KBM-7 (cell line): ENCODE measurements at places on chromosomes 13 and 19.

GRCh38 chr13:20492641-20493040, 33.0 kb downstream of the CRYL1 start:
- DNase-seq = no peak

- DNase-seq = peak; percentile 92
Observed at GRCh38 chr13:46339035-46339666, 47.9 kb downstream of the RUBCNL start.

DNA sequence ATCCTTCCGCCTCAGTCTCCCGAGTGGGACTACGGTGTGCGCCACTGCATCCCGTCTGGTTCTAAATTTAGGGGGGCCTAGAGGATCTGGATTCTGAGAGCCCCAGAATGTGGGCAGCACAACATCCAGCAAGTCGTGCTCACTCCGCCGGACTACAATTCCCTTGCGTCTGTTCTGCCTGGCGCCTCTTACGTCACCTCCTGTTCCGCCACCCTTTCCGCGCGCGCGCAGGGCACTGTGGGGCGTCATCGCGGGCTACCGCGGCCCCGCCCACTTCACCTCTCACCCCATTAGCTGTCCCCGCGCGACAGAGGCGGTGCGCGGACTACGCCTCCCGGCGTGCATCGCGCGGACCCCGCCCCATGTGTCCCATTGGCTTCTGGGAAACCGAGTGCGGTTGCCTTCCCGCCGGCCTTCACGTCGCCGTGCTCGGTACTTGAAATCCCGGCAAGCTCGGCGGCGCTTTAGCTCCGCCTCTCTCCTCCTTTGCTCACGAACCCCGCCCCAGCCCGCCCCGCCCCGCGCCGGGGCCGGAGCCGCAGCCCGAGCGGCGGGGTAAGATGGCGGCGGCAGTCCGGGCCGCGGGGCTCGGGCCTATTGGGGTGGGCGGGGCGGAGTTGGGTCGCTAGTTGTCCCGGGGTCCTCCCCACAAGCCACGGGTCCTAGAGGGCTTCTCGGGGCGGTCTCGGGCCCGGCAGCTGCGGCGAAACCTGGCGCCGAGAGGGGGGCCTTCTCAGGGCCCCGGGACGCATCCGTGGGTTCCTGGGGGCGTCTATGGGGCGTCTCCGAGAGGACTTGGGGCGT, at the start of gene SCAF1:
SCAF1 (plus strand) TSS at position 522 of the 804 bp plus-strand sequence. CDS start 2,818 bp downstream, outside the sequence.
- DNase-seq = peak; percentile 100

DNA sequence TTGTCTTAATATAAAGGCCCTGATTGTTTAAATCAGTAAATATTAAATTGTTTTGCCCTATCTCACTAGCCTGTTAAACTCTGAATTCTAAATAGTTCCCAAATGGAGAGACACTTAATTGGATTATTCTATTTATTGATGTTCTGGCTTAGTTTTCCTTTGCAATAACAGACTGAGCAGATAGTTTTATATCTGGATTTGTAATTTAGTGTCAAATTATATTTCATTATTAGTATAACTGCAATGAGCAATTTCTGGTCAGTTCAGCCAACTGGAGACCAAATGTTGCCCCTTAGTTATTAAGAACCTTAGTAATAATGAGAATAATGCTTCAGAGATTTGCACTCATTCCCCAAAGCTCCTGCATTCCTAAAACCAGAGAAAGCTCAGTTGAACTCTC, 10.1 kb downstream of the FAM124A start:
- no peak for DNase-seq

DNA sequence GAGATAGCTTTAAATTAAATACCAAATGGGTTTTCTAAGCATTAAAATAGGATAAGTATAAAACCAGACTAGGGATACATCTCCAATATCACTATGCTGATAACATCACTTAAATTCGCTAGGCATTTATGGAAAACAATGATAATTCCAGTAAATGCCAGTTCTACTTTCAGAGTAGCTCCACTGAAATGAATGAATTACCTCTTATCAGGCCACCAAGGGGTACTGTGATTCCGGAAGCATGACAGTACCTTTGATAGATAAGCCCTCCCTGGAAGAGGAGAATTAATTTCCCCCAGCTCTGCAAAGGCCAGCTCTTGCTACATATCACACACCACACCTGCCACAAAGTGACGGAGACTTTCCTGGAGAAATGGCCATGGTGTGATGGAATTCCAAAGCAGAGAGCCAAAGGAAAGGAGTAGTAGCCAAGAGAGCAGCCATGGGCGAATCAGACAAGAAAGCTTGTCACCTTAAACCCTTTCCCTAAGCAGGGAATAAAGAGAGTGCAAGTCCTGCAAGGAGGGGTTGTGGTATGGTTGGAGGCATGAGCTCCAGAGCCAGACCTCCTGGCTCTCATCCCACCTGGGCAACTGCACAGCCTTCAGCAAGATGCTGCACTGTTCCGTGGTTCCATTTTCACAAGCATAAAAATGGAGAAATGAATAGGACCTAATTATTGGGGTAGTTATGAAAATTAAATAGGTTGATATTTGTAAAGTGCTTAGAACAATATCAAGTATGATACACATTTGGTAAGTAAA, 423.1 kb downstream of the FGF14 start:
- no peak for DNase-seq

DNA sequence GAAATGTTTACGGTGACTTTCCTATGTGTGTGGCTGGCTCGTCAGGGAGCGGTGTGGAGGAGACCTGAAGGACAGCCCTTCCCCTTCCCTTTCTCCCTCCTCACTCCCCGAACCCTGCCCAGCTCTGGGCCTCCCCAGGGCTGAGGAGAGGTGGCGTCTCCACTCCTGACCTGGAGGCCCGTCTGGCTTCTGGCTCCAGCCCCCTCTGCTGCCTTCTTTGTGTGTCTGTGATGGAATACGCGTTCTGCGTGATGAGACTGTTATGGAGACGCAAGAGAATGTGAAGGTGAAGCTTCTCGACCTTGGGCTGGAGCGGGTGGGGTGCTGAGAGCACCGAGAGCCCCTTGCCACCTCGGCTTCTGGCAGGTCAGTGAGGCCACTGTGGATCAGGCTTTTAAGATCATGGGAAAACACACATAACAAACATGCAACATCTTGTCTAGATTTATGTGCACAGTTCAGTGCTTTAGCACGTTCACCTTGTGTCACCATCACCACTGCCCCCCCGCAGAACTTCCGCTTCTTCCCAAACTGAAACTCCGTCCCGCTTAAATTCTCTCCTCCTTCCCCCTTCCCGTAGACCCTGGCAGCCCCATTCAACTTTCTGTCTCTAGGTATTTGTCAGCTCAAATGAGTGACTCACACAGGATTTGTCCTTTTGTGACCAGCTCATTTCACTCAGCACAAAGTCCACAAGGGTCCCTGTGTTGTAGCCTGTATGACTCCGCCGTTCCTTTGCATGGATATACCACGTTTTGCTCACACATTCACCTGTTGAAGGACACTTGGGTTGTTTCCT, 24.7 kb downstream of the ATP11A start:
- no peak for DNase-seq

GRCh38 chr19:39412867-39413271, 400 bp downstream of the PLEKHG2 start:
- DNase-seq = no peak

GRCh38 chr13:50941146-50941545, 31.6 kb downstream of the RNASEH2B start:
- DNase-seq = no peak

DNA sequence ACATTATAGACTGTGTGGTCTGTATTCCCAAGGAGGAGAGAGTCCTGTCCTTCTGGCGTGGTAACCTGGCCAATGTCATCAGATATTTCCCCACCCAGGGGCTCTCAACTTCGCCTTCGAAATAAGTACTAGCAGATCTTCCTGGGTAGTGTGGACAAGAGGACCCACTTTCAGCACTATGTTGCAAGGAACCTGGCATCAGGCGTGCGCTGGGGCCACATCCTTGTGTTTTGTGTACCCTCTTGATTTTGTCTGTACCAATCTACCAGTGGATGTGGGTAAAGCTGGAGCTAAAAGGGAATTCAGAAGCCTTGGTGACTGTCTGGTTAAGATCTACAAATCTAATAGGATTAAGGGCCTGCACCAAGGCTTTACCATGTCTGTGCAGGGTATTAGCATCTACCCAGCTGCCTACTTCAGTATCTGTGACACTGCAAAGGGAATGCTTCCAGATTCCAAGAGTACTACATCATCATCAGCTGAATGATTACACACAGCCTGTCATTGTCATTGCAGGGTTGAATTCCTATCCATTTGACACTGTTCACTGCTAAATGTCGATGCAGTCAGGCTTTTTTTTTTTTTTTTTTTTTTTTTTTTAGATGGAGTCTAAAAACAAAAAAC, 148.0 kb downstream of the PRR20E start:
- no peak for DNase-seq

- no peak for DNase-seq
Observed at GRCh38 chr13:27131906-27132305, 39.7 kb downstream of the USP12 start.

GRCh38 chr19:13844130-13844631, 32.8 kb upstream of the NANOS3 start:
- DNase-seq = no peak

GRCh38 chr13:73158851-73159250, 100.0 kb downstream of the KLF5 start:
- DNase-seq = no peak

- DNase-seq = no peak
Observed at GRCh38 chr13:98327371-98328270, 150.6 kb upstream of the RNF113B start.

GRCh38 chr13:45545686-45546409, 69.7 kb downstream of the ERICH6B start:
- DNase-seq = no peak

- no peak for DNase-seq
Observed at GRCh38 chr19:43447655-43448054, 17.8 kb downstream of the LYPD3 start.

DNA sequence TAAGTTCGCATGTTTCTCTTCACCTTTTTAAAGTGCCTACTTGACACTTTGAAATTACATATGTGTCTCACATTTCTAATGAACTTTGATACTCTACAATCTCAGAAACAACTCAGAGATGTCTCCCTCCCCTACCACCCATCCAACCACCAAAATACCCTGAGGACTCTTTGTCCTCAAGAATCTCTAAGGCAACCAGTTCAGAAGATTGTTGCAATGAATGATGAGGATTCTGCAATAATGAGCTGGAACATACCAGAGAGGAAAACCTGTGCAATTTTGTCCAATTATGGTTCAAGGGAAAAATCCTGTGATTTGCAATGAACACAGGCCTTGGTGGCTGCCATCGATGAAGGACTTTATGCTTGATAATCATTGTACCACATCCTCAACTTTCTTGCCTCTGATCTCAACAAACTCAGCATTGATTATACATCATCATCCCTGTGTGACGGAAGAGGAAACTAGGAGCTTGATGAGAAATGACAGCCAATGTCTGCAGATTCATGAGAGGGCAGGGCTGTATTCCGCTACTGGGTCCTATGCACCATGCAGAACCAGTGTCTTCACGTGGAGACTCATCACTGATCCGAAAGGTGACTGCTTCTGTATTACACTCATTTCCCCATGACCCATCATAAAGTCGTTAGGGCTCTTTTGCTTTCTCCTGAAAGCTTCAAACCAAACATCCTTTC, 1.1 kb downstream of the FPR1 start:
- DNase-seq = no peak

DNA sequence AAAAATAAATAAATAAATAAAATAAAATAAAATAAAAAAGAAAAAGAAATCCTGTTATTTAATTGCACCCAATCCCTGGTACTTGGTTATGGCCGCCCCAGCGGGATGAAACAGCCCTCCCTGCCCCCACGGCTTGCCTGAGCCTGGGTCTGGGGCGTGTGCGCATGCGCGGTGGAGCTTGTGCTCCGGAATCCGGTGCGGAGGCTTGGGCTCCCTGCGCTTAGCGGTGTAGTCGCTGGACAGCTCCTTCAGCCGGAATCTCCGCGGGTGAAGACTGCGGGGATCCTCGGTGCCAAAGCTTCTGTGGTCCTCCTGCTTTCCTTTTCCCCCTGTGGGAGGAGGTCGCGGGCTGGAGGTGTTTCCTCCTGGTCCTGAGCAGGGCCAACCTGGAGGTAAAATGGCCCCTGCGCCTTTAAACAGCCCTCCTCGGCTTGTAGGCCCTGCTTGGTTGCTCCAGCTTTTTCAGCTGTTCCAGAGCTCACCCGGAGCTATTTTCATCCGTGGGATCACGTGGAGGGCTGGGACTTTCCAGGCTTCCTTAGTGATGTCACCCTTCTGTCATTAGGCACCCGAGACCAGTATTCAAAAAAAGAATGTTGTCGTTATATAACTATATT, at the start of gene PLA2G4C:
PLA2G4C (minus strand) TSS at position 468 of the 617 bp plus-strand sequence. CDS start 4,288 bp downstream, outside the sequence.
- peak; percentile 84 for DNase-seq

DNA sequence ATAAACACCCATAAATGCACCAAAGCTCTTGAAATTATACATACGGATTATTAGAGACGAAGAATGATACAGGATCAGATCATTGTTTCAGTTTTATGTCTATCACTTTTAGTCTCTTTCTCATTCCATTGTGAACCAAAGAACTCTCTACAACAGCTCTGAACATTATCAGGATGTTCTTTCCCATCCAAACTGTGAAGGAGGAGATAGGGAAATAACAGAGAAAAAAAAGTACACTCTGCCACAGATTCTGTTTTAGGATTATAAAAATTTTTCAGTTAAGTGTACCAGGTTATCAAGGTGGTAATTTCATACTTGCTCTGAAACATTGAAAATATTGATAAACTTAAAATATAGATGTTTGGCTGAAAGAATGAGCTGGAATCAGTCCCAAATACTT, 270.9 kb downstream of the MZT1 start:
- DNase-seq = no peak

- DNase-seq = no peak
Observed at GRCh38 chr13:46830405-46831005, 33.5 kb upstream of the ESD start.

GRCh38 chr19:19399733-19400433, 5.6 kb upstream of the GATAD2A start:
- no peak for DNase-seq

- DNase-seq = no peak
Observed at GRCh38 chr13:31029102-31029501, 96.6 kb downstream of the TEX26 start.

DNA sequence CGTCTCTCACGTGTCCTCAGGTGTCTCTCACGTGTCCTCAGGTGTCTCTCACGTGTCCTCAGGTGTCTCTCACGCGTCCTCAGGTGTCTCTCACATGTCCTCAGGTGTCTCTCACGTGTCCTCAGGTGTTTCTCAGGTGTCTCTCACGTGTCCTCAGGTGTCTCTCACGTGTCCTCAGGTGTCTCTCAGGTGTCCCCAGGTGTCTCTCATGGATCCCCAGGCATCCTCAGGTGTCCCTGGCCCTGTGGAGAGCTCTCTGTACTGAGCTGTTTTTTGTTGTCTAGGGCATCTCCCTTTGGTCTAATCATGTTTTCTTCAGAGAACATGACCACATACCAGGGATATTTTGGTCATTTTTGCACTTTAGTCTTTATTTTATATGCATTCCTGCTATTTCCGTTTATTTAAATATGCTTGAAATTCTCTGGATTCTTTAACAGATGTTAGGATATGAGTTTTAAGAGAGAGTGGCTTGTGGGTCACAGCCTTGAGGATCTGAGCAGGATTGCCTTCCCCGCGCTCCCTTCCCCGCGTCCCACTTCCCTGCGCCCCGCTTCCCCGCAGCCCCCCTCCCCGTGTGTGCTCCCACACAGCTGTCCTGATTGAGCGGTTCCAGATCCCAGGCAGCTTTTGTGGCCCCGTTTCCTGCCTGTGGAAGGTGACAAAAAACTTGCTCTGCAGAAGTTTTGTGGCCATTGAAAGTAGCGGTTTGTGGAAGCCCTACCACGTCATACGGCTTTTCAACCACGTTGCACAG, 31.9 kb downstream of the ATP4B start:
- peak; percentile 15 for DNase-seq

- no peak for DNase-seq
Observed at GRCh38 chr13:113771709-113772331, 12.8 kb downstream of the TMEM255B start.

GRCh38 chr13:39245688-39246087, 207.4 kb downstream of the NHLRC3 start:
- DNase-seq = no peak

GRCh38 chr13:112171570-112171965, 104.6 kb downstream of the SOX1 start:
- DNase-seq = no peak
